ENCODE measurements at places on chromosomes 2 and 18. TPM values are rescaled to one million over a fixed set of nuclear protein-coding genes. Genes with fewer than 3 reads are reported as not detected.

The DUSP19 gene
- total RNA-seq, result 1.7 TPM

The MTCL1 gene
- total RNA-seq, result 0.69 TPM

The CYS1 gene
- total RNA-seq, result 0.14 TPM

The GALR1 gene
- total RNA-seq, result not detected

The SH3BP4 gene
- total RNA-seq, result not detected

- H3K27me3 ChIP-seq, result no peaks in the 10 kb centered on the region
- no peak overlapping the region for H3K4me3 ChIP-seq
- peaks cover 38% of the 10 kb centered on the region for H3K36me3 ChIP-seq
Measured at GRCh38 chr2:127985026-127985734, 42.7 kb downstream of the SAP130 start.

- peaks cover 2% of the 10 kb centered on the region for H3K36me3 ChIP-seq
- peaks cover 4% of the 10 kb centered on the region for H3K4me1 ChIP-seq
- no peak for DNase-seq
- no peak overlapping the region for H3K4me3 ChIP-seq
- no peaks in the 10 kb centered on the region for H3K27me3 ChIP-seq
Measured at GRCh38 chr2:108575132-108575966, 41.1 kb downstream of the LIMS1 start.

GRCh38 chr2:98012561-98012991, 16.8 kb upstream of the TMEM131 start:
- H3K4me1 ChIP-seq, result peaks cover 20% of the 10 kb centered on the region
- H3K27me3 ChIP-seq, result no peaks in the 10 kb centered on the region
- no peak overlapping the region for H3K4me3 ChIP-seq

GRCh38 chr2:37189452-37190153, 1.1 kb upstream of the SULT6B1 start:
- no peaks in the 10 kb centered on the region for H3K36me3 ChIP-seq
- peaks cover 4% of the 10 kb centered on the region for H3K4me1 ChIP-seq
- no peak for DNase-seq
- H3K4me3 ChIP-seq, result no peak overlapping the region
- no peak overlapping the region for H3K27ac ChIP-seq
- peaks cover 28% of the 10 kb centered on the region for H3K27me3 ChIP-seq

- no peak for DNase-seq
- H3K27ac ChIP-seq, result no peak overlapping the region
- H3K4me1 ChIP-seq, result no peaks in the 10 kb centered on the region
- H3K4me3 ChIP-seq, result no peak overlapping the region
- no peaks in the 10 kb centered on the region for H3K27me3 ChIP-seq
Measured at GRCh38 chr2:150332383-150332782, 155.1 kb downstream of the RND3 start.

GRCh38 chr2:160139350-160139749, 60.7 kb downstream of the ITGB6 start:
- H3K27ac ChIP-seq, result no peak overlapping the region
- H3K4me3 ChIP-seq, result no peak overlapping the region
- no peaks in the 10 kb centered on the region for H3K4me1 ChIP-seq
- no peaks in the 10 kb centered on the region for H3K36me3 ChIP-seq

- H3K27ac ChIP-seq, result no peak overlapping the region
- H3K4me1 ChIP-seq, result no peaks in the 10 kb centered on the region
- H3K27me3 ChIP-seq, result peaks cover 50% of the 10 kb centered on the region
- DNase-seq, result no peak
Measured at GRCh38 chr2:181649436-181649979, 7.4 kb downstream of the CERKL start.

DNA sequence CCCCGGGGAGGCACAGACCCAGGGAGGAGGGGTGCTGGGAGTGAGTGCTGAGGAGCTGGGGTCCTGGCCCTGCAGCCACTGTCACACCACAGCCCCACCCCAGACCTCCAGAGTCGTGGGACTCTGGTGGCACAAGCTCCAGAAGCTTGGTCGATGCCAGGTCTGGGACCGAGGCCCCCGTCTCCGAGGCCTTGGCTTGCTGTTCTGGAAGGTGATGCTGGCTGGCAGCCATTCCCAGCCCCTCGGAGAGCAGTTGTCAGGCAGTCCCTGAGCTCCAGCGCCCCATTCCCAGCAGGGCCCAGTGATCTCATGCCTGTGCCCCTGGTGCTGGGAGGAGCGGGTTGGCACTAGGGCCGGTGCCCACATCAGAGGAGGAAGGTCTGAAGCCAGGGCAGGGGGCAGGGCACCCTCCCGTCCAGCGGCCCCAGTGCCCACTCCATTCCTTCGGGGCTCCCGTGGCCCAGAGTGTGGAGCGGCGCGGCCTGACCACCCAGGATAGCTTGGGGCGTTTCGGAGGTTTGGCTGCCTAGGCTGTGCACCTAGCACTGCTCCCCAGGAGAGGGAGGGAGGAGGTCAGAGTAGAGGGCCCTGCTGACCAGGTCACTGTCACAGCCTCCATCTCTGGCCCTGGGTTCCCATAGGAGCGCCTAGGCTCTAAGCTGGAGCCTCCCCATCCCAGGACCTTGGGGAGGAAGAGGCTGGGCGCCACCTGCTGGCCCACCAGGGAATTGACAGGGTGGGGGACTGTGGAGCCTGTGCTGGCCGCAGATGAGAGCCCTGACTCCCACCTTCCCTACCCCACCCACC, 16.8 kb upstream of the ALPI start:
- peaks cover 5% of the 10 kb centered on the region for H3K4me1 ChIP-seq
- H3K36me3 ChIP-seq, result no peaks in the 10 kb centered on the region
- H3K4me3 ChIP-seq, result no peak overlapping the region
- no peaks in the 10 kb centered on the region for H3K27me3 ChIP-seq

DNA sequence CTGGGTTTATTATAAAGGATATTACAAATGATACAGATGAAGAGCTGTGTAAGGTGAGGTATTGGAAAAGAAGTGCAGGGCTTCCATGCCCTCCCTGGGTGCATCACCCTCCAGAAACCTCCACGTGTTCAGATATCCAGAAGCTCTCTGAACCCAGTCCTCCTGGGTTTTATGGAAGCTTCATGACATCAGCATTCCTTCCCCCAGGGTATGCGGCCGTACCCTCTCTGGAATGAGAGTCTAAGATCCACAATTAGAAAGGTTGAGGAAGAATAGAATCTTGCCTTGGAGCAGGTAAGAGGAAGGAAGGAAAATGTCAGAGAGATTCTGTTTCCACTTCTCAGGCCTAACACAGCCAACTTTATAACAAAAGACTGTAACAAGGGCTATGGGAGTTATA, 208.2 kb upstream of the DCC start:
- no peaks in the 10 kb centered on the region for H3K36me3 ChIP-seq
- peaks cover 2% of the 10 kb centered on the region for H3K27me3 ChIP-seq
- DNase-seq, result no peak
- no peak overlapping the region for H3K4me3 ChIP-seq
- no peak overlapping the region for H3K27ac ChIP-seq

GRCh38 chr2:212228743-212229171, 309.8 kb downstream of the ERBB4 start:
- no peaks in the 10 kb centered on the region for H3K27me3 ChIP-seq
- H3K4me3 ChIP-seq, result no peak overlapping the region
- H3K4me1 ChIP-seq, result no peaks in the 10 kb centered on the region
- no peak overlapping the region for H3K27ac ChIP-seq

DNA sequence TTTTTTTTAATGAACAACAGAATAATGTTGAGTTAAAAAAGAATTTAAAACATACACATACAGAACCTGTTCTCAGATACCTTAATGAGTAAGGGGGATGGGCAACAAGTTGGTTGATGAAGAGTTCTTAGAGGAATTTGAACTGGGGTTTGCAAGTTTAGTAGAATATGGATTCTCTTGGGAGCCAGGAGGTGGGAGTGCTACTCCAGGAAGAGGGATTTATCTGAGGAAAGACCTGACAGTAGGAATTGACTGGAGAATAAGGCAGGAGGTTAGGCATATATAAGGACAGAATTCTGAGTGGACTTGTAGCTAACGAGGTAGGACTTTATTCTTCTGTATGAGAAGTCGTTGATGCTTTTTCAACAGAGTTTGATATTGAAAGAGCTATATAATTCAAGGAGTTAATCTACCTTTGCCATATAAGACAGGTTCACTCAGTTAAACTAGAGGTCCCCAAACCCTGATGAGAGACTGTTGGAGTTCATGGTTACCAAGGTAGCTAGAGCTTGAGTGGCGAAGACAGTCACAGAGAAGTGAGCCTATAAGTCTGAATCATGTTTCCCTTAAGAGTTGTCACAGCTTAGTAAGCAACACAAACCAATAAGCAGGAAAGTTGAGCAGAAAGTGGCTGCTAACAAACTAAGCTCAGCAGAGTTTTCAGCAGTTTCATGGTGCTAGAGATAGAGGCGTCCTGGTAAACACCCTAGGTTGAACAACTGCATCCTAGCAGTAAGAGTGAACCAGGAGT, 88.2 kb downstream of the NCOA1 start:
- no peaks in the 10 kb centered on the region for H3K27me3 ChIP-seq
- no peak overlapping the region for H3K4me3 ChIP-seq
- peak overlapping the region; percentile 6 for H3K27ac ChIP-seq
- H3K36me3 ChIP-seq, result peaks cover 12% of the 10 kb centered on the region
- no peak for DNase-seq

GRCh38 chr2:169659320-169659719, 34.9 kb downstream of the CFAP210 start:
- no peak for DNase-seq
- H3K27ac ChIP-seq, result no peak overlapping the region
- H3K4me1 ChIP-seq, result peaks cover 5% of the 10 kb centered on the region
- no peak overlapping the region for H3K4me3 ChIP-seq
- H3K36me3 ChIP-seq, result no peaks in the 10 kb centered on the region

GRCh38 chr2:183630964-183631363, 506.7 kb downstream of the NUP35 start:
- no peaks in the 10 kb centered on the region for H3K36me3 ChIP-seq
- no peaks in the 10 kb centered on the region for H3K27me3 ChIP-seq
- H3K4me1 ChIP-seq, result no peaks in the 10 kb centered on the region

DNA sequence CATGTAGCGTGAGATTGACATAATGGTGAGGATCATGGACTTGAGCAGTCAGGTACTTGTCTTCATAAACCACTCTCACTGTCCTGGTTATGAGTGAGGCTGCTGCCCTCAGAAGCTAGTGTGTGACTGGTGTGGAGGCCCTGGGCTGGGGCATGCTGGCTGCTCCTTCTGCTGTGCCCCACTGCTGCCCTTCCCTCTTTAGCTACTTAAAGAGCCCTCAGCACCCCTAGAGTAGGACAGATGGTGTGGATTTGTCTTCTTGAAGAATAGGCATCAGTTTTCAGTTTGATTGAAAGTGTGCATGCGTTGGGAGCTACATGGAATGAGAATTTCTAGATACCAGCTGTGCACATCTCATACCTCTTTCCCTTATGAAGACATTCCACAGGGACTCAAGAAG, 15.4 kb downstream of the CPLX4 start:
- DNase-seq, result no peak
- H3K4me1 ChIP-seq, result peaks cover 6% of the 10 kb centered on the region
- H3K4me3 ChIP-seq, result no peak overlapping the region
- H3K27me3 ChIP-seq, result peaks cover 22% of the 10 kb centered on the region

DNA sequence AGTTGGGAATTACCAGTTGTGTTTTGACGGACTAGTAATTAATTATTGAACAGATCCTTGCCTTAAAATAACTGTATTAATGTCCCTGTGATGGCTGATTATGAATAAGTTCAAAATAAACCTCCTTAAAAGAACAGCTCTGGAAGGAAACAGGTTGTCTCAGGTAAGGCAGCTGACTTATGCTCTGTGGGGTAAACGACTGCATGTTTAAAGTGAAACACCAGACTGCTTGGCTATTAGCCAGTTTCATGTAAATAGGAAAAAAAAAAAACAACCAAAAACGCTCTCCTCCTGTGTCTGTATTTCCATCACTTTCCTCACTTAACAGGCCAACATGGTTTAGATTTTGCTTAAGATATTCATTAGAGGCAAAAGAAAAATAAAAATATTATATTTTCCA, 243.6 kb downstream of the TMEM182 start:
- peaks cover 4% of the 10 kb centered on the region for H3K27me3 ChIP-seq
- H3K36me3 ChIP-seq, result no peaks in the 10 kb centered on the region
- H3K27ac ChIP-seq, result no peak overlapping the region
- no peak for DNase-seq

DNA sequence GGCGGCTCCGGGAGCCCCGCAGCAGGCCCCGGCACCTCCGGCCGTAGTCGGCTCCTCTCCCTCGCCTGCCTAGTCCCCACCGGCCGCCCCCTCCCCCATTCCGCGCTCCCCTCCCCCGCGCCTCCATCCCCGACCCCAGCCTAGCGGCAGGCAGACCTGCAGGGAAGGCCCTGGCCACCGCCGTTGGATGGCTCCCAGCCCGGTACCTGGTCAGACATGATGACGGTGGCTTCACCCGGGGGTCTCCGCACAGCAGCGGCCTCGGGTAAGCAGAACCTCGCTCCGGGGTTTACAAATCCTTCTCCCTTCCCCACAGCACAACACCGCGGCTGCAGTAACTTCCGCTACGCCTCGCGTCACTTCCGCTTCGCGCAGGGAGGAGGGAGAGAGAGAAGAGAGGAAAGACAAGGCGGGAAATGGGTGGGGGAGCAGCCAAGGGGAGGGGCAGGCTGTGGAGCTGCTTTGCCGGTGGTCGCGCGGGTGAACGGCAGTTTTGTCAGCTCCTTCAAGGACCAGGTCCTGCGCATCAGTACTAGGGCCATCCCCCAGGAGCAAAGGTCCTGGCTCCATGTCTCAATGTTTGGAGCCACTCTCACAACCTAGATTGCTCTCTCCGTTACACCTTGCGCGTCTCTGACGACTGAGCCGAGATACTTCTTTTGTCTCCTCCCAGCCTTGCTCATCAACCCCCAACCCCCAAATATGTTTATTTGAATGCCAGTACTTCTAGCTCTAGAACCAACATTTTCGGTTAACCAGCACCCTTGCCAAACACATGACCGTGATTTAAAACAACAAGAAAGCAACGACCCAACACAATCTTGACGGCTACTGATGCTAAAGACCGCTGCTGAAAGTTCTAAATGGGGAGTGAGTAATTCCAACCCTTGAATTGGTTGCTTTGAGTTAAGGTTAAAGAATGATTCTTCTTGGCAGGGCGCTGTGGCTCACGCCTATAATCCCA, at the start of gene SUMO1:
Gene SUMO1 (minus strand): TSS at position 364 of the 964 bp plus-strand sequence. CDS start 146 bp downstream, at position 218.
- peak within 1 kb of the TSS; percentile 93 for H3K4me3 ChIP-seq
- H3K27ac ChIP-seq, result peak within 1 kb of the TSS; percentile 99
- peak; percentile 89 for DNase-seq
- H3K4me1 ChIP-seq, result peaks cover 16% of the 10 kb centered on the region
- H3K36me3 ChIP-seq, result no peaks in the 10 kb centered on the region
- no peaks in the 10 kb centered on the region for H3K27me3 ChIP-seq

DNA sequence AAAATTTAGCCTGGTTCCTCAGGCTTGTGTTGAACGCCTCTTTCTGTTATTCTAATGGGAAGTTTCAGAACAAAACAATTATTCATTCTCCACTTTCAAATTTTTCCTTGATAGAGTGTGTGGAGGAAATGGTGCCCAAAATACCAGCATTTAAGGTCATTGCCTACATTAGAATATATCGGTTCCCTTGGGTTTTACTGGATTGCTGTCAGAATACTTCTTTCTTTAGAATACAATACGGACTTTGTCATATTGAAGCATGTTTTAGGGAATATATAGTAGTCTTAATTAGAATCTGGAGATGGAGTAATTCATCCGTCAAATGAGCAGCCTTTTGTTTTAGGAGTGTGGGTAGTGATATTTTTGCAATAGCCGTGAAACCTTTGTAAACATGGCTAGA, 13.3 kb downstream of the LIMS1 start:
- H3K4me1 ChIP-seq, result no peaks in the 10 kb centered on the region
- H3K4me3 ChIP-seq, result no peak overlapping the region
- peaks cover 15% of the 10 kb centered on the region for H3K36me3 ChIP-seq
- H3K27ac ChIP-seq, result no peak overlapping the region

GRCh38 chr2:1972948-1973347, 228.6 kb upstream of the PXDN start:
- H3K27ac ChIP-seq, result no peak overlapping the region
- no peaks in the 10 kb centered on the region for H3K4me1 ChIP-seq
- H3K4me3 ChIP-seq, result no peak overlapping the region
